ENCODE measurements at places on chromosomes 5 and 9.

DNA sequence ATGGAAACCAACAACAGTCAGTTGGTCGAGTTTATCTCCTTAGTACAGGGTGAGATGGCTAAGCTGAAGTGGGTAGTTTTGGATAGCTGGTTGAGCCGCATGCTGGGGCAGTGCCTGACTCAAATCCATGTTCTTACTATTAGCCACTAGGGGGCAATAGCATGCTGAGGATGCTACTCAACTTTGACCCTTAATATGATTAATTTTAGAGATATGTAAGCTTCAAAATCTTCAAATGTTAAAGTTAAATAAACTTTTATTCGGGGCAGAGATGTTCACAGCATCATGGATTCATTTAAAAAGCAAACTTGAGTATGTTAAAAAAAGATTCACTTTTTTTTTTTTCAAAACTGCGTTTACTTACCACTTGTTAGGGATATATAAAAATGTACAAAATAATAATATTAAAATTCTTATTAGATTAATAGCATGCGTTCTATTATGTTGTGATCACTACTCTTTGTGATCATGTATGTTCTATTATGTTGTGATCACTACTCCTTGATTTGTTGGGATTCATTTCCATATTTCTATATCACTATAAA is 57.0 kb downstream of the C9orf153 start:
- DNase-seq, result no peak

DNA sequence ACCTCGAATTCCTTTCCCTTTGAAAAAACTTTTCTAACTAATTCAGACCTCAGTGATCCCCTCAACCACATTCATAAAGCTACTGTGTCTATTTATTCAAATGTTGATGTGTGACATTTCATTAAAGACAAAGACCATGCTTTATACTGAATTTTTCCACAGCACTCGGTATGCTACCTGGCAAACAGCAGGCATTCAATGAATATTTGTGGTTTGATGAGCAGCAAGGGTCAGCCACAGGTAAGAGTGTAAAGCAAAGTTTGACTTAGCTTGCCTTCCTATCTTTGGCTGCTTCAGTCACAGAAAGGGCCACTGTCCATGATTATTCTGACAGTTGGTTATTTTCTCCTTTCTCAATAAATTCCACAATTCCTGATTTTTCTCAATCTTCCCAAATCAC is 5.1 kb upstream of the CDC42SE2 start:
- DNase-seq, result no peak

- no peak for DNase-seq
These were observed 158.3 kb downstream of the FAM174A start for GRCh38 chr5:100693481-100693880.

DNA sequence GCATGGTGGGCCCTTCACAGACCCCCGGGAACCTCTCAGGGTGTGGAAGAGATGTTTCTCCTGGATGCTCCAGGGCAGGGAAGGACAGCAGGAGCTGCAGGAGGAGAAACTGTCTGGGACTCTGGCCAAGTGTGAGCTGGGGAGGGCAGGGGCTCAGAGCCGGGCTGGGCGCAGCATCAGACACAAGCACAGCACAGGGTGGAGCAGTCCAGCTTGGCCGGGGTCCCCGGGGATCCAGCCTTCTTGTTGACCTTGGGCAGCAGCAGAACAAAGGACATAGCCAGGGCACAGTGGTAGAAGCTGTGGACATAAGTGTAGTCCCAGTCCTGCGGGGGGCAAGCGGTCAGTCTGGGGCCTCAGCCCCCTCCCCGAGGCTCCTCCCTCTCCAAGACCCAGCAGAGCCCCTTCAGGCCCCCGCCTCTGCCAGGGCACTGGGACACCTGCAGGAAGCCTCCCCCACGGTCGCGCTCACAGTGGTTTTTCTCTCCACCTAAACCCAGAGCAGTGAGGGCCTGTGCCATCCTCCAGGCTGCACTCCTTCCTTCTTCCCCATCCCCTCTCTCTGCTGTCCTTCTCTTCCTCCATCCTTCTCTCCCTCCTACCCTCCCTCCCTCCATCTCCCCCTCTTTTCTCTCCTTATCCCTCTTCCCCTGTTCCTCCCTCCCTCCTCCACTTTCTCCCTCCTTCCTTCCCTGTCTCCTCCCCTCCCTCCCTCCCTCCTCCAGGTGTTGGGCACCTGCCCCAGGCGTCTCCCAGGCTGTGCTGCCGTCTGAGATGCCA is 10.1 kb downstream of the MYMK start:
- DNase-seq, result peak; percentile 38

- no peak for DNase-seq
These were observed 82.0 kb downstream of the MLLT3 start for GRCh38 chr9:20540169-20540863.

GRCh38 chr9:79883073-79883645 is 311.4 kb downstream of the TLE4 start:
- DNase-seq, result no peak

- DNase-seq, result peak; percentile 69
These were observed 33.3 kb downstream of the KCTD16 start for GRCh38 chr5:144203750-144204596.

- no peak for DNase-seq
These were observed 484.9 kb downstream of the TMEM38B start for GRCh38 chr9:106179191-106179590.

GRCh38 chr5:75021219-75021618 is 31.1 kb downstream of the GCNT4 start:
- no peak for DNase-seq

All from hippocampal formation (tissue), 2 donors.